ENCODE measurements at places on chromosomes 4 and X.

- DNase-seq, result no peak
Observed at GRCh38 chr4:2734612-2735011, 21.5 kb downstream of the TNIP2 start.

GRCh38 chr4:11704186-11704830 lies 275.6 kb upstream of the HS3ST1 start:
- DNase-seq, result no peak

DNA sequence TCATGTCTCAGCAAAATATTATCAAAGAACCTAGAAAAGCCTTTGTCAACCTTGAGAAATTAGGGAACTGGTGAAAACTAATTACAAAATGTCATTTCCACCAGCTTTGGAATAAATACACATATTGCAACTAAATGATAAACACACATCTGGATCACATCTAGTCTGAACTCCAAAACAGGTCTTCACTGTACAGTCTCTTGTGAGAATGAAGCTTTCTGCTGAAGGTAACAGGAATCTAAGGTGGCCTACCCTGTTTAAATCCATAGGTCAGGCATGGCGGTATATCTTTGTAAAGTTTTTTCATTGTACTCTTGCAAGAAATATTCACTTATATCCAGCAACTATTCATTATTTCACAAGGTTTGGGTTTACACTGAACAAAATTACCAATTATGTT lies 1.7 kb downstream of the SH3D19 start:
- no peak for DNase-seq

- no peak for DNase-seq
Observed at GRCh38 chrX:118677318-118677717, 50.1 kb upstream of the IL13RA1 start.

GRCh38 chr4:94767446-94767845 lies 9.7 kb downstream of the BMPR1B start:
- DNase-seq, result no peak

DNA sequence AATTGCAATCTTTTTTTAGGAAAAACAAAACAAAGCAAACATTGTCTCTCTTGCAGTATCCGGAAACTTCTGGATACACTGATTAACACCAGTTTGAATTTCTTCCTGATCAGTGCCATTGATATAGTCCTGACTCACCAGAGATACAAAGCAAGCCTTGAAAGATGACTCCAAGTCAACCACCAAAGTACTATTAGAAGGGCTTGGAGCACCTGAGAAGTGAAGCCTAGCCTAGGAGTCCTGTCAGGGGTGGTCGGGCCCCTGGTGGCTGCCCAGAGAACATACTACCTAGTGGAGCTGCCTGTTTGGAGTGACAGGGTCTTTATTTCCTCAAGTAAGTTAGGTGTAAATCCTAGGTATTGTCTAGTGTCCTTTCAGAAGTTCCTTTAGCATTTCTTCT lies 593.2 kb downstream of the ZNF674 start:
- no peak for DNase-seq

DNA sequence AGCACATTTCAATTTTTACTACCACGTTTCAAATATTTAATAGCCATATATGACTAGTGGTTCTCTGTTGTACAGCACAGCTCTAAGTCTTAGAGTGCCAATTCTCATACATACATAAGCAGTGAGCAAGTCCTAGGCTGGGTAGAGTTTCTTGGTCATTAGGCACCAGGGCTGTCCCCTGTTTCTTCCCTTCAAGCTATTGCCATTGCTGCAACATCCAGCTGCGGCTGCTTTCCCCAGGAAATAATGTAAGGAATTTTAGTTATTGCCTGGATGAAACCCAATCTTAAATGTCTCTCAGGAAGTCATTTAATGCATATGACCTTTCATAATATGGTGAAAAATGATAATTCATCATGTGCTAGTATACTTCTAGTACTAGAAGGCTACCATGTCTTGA lies 74.1 kb upstream of the PPP3CA start:
- DNase-seq, result no peak

- DNase-seq, result no peak
Observed at GRCh38 chr4:146076081-146076480, 99.4 kb upstream of the LSM6 start.

- no peak for DNase-seq
Observed at GRCh38 chr4:24730256-24731001, 64.9 kb upstream of the SOD3 start.

DNA sequence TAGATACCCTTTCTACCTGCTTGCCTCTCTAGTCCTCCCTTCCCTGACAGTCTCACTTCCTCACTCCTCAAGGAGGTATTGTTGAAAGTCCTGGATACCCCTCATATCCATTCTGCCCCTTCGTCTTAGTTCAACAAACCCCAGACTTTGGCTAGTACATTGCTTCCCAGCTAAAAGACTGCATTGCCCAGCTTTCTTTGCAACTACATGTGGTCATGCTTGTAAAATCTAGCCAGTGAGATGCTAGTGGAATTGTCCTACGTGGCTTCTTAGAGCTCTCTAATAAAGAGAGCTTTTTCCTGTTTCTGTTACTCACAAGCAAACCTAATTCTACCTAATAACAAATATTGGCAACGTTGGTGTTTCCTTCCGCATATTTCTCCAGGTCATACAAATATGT lies 237.9 kb upstream of the PSAPL1 start:
- DNase-seq, result no peak

GRCh38 chrX:15014281-15014680 lies 141.1 kb downstream of the MOSPD2 start:
- no peak for DNase-seq

- no peak for DNase-seq
Observed at GRCh38 chr4:36854554-36854953, 390.0 kb upstream of the NWD2 start.

GRCh38 chr4:145930592-145930991 lies 8.0 kb downstream of the ZNF827 start:
- DNase-seq, result no peak
